SW480 (cell line): ENCODE measurements at places on chromosomes 6 and 20.

DNA sequence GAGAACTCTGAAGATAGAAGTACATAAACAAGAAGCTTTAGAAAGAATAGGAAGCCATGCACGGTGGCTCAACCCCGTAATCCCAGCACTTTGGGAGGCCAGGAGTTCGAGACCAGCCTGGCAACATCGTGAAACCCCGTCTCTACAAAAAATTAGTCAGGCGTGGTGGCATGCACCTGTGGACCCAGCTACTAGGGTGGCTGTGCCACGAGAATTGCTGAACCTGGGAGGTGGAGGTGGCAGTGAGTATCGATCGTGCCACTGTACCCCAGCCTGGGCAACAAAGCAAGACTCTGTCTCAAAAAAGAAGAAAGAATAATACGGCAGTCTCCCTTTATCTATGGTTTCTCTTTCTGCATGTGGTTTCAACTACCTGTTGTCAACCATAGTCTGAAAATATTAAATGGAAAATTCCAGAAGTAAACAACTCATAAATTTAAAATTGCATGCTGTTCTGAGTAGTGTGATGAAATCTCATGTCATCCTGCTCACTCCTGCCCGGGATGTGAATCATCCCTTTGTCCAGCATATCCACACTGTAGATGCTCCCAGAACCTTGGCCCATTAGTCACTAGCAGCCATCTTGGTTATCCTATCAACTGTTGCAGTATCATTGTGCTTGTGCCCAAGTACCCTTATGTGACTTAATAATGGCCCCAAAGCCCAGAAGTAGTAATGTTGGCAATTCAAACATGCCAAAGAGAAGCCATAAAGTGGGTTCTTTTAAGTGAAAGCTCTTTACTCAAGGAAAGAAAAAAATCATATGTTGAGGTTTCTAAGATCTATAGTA is 22.1 kb downstream of the DEK start:
- DNase-seq = peak; percentile 94

- no peak for DNase-seq
Measured at GRCh38 chr20:9508240-9508661, 6.1 kb upstream of the LAMP5 start.

- DNase-seq = no peak
Measured at GRCh38 chr20:57874141-57874540, 164.3 kb upstream of the PMEPA1 start.

DNA sequence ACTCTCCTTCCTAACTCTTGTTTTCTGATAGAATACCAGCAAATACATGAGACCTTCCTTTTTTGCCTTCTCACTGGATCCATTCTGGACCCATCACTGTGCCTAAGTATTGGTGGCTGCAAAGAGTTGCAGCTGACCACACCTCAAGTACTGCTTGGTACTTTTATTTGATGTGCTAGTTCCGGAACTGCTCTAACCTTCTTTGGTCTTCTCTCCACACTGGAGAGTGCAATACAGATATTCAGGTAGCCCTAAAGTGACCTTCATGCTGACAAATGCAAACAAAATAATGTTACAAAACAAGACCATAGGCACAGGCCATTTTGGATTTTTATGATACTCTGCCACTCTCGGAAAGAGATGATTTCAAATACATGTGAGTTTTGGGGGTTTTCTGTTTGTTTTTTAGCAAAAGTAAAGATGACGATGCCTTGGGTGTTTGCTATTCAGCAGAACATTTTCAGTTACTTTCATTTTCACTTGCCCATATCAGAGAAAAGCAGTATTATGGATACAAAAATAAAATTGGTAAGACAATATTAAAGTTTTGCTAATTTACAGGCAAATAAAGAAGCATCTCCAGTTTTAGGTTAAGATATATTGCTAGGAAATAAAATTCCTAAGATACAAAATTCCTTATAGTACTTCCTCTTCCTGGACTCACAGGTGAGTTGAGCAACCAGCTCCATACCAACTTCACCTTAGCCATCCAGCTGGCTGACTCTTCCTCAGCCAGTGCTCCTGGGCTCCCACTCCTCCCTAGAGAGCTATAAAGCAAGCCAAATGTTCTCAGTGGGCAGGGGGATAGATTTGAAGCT is 42.0 kb downstream of the PTPRK start:
- no peak for DNase-seq

DNA sequence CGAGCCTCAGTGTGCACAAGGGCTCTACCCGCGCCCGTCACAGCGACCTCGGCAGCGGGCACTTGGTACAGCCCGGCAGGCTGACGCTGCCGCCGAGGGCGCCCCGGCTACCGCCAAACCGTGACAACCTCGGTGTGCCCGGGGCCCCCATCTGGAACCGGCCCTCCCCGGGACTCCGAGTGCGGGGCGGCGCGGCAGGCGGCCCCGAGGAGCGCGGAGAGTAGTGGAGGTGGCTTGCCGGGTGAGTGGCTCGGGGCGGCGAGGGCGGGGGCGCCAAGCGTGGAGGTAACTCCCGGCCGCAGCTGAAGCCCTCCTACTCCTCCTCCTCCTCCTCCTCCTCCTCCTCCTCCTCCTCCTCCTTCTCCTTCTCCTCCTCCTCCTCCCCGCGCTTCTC is at the start of gene ISM1:
TSS of gene ISM1 (plus strand) at position 371 of the 394 bp plus-strand sequence. CDS start 503 bp downstream, outside the sequence.
- DNase-seq = peak; percentile 59

DNA sequence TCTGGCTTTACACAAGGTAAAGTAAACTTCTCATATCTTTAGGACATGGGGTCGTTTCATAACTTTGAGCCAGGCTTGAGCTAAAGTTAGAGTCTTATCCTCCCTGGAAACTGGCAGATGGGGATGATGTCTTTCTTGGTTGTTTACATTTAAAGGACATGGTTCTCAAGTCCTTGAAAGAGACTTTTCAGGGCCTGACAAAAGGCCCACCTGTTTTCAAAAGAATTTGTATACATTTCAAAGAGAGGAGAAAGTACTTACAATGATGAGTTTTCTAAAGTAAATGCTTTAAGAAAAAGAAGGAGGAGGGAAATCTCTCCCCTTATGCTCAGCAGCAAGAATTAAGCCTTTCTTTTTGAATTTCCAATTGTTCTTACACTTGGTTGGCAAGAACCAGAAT is 45.7 kb upstream of the TINAG start:
- DNase-seq = no peak

- peak; percentile 73 for DNase-seq
Measured at GRCh38 chr20:62921119-62921687, 5.1 kb downstream of the DIDO1 start.

DNA sequence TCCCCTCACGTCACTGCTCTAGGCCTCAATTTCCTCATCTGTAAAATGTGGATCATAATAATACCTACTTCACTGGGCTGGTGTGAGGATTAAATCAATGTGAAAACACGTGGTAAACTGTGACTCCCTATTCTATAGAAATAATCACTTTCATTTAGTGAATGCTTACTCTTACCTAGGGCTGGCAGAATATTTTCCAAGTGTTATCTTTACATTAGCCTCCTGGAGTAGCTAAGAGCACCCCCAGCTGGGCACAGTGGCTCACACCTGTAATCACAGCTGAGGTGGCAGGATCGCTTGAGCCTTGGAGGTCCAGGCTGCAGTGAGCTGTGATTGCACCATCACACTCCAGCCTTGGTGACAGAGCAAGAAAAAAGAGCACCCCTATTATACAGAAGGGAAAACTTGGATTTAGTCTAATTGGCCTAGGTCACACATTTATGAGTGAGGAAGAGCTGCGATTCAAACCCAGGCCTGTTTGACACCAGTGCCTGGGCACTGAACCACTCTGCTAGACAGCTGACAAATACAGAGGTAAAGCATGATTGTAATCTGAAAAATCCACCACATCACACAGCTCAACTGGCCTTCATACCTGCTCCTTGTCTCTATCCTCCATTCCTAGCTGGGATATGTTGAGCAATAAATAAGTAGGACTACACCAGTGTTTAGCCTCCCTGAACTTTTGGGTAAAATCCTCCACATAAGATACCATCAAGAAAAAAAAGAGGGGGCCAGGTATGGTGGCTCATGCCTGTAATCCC is 1.4 kb upstream of the SNTA1 start:
- peak; percentile 56 for DNase-seq

- peak; percentile 3 for DNase-seq
Measured at GRCh38 chr6:89475634-89476033, 42.7 kb downstream of the ANKRD6 start.

- peak; percentile 49 for DNase-seq
Measured at GRCh38 chr20:62064770-62065673, 659 bp downstream of the TAF4 start.
